ENCODE measurements at places on chromosomes 13 and 19.

GRCh38 chr19:2081873-2082810 is 14.0 kb downstream of the MOB3A start:
- DNase-seq = no peak

DNA sequence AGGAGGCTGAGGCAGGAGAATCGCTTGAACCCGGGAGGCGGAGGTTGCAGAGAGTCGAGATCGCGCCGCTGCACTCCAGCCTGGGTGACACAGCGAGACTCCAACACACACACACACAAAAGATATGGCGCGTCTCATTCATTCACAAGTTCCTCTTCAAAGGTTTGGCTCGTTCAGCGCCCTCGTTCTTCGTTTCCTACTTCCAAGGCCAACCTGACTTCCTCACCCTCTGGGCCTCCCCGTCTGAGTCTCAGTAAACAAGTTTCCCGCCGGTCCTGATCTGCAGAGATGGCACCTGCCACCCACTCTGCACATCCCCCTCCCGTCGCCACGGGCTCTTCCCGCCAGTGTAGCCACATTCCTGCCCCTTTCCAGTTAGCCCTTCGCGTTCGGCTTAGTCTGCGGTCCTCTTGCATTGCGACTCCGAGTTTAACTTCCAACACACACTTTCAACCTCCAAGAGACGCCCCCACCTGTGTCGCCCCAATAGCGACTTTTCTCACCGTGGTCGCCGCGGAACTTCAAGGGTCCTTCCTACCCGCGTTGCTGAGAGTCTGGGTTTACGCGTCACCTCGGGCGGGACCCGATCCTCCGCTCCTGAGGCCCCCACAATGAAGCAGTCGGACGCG is 1.3 kb upstream of the BSG start:
- DNase-seq = no peak

DNA sequence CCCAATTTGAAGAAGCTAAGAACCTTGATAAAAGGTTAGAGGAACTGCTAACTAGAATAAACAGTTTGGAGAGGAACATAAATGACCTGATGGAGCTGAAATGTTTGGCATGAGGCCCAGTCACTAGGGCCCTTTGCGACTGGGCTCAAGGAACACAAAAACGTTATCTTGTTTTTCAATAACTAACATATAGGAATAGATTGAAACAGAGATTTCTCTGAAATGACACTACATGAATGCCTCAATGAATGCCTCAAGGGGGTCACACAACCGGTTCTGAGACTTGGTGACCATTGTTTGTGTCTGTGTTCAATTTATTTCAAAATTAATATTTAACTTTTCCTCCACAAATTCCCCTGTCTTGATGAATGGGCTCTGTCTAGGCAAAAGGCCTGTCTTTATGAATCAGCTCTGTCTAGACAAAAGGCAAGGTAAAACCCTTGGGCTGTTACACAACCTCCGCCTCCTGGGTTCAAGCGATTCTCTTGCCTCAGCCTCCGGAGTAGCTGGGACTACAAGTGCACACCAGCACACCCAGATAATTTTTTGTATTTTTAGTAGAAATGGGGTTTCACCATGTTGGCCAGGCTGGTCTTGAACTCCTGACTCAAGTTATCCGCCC is 932 bp upstream of the ZNF486 start:
- DNase-seq = no peak

DNA sequence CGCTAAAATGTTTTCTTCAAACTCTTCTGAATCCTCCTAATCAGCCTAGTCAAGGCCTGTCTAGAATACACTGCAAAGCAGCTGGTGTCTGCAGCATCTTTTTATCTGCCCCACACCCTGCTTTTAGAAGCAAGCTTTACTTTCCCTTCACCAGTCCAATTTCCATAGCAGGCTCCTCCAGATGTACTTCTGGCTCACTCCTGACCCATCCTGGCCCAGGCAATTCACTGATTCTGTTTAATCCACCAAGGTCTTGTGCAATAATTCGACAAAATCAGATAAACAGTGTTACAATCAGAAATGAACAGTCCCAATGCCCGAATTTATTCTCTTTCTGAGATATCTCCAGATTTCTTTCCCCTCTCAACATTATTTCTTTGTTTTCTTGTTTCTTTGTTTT is 415.2 kb upstream of the SGCG start:
- DNase-seq = no peak

DNA sequence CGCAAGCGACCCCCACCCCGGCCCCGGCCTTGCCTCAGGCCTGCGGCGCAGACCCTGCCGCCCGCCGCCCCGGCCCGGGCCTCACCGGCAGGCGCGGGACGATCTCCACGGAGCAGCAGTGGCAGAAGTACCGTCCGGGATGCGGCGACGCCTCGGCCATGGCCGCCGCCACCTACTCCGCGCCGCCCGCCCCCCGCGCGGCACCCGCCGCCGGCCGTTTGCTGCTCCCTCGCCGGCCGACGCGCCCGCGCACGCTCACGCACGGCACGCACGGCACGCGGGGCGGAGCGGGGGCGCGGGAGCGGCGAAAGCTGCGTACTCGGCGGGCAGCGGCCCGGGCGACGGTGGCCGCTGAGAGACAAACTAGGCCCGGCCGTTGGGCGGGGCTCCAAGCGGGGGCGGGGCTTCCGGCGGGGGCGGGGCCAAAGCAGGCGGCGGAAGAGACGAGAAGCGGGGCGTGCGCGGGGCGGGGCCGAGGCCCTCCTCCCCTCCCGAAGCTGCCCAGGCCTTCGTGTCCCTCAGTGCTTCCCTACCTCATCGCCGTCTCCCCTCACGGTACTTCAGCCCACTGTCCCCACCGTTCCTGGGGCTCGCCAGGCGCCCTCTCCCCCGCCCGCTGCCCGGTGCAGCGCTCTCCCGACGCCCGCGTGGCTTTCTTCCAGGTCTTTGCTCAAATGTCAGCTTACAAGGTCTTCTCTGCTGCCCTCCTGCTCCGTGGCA is at the start of gene RNF126:
Gene RNF126, minus strand, starts transcription at position 253 of the 720 bp plus-strand sequence. Its CDS starts 93 bp downstream, at position 160.
- peak; percentile 73 for DNase-seq

- no peak for DNase-seq
Observed at GRCh38 chr13:56352361-56352760, 788.4 kb upstream of the PRR20A start.

GRCh38 chr13:51727634-51728274 is 76.2 kb downstream of the DHRS12 start:
- DNase-seq = no peak

- no peak for DNase-seq
Observed at GRCh38 chr19:30605333-30605732, 233.1 kb downstream of the ZNF536 start.

DNA sequence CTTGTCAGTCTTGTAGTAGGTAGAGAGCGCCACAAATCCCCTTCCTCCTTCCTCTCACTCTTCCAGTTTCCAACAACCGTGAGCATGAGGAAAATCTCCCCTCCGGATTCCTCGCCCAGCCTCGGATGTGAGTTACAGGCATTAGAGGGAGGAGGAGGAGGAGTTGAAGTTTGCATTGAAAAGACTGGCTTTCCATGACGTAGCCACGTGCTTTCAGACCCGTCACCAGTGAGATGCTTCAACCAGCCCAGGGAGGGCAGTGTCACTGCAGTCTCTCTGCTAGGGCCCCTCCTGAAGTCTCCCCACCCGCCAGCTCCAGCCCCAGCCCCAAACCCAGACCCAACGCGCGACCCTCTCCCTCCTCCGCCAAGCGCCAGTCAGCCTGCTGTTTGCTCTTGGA is 442 bp upstream of the FGF14 start:
- no peak for DNase-seq

GRCh38 chr19:18379803-18380747 is 5.9 kb upstream of the GDF15 start:
- peak; percentile 71 for DNase-seq

DNA sequence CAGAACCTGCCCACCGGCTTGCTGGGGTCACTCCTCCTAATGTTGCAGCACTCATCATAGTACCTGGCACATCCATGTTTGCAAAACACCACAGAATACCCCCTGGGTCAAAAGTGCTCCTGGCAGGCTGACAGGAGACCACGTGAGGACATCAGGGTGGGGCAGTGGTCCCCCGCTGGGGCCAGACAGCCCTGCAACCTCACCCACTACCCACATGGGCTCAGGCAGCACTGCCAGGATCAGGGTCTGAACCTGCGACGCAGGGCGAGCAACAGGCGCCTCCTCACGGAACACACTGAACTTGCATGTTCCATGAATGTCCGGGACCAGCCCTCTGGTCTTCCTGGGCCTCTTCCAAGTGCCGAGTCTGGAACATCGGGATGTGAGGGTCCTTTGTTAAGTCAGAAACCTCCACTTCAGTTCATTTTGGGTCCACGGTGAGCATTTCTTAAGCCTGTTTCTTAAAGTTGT is 1.4 kb upstream of the SLC7A9 start:
- DNase-seq = no peak

DNA sequence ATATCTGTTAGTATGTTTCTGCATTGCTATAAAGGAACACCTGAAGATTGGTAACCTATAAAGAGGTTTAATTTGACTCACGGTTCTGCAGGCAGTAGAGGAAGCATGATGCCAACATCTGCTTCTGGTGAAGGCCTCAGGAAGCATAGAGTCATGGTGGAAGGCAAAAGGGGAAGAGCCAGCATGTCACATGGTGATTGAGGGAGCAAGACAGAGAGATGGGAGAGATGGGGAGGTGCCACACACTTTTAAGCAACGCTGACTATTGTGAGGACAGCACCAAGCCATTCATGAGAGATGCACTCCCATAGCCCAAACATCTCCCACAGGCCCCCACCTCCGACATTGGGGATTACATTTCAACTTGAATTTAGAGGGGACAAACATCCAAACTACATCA is 32.8 kb downstream of the COG6 start:
- DNase-seq = no peak
